ENCODE measurements at places on chromosomes 4 and X.
A peak's percentile ranks its signal among the peaks of the same experiment; 100 is the strongest.

DNA sequence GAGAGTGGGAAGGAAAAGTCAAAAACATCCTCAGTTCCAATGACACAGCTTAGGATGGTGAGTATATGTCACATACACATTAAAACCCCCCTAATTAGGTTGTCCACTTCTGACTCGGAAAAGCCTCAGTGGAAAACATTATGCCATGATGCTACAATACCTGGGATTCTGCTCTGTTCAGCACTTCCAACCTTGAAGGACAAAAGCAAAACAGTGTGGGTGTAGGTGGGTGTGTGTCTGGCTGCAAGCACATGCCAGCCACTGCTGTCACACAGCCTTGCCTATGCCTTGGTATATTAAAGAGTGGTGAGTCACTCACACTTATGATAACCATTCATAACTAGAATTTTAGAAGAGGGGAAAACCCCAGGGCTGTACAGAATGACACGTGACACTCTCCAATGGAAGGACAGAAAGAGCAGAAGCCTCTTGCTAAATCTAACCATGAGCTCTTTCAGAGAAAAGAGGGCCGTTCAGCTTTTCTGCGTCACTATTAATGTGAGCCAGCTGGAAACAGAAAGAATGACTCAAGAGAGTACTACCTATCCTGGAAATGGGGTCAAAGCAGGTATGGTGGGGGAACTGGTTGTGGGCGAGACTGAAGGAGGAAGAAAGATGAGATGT lies 159.6 kb downstream of the TET2 start:
- DNase-seq, result peak; percentile 23

GRCh38 chr4:180538384-180539057 lies 1704.7 kb upstream of the TENM3 start:
- no peak for DNase-seq

GRCh38 chr4:6071959-6072720 lies 53.9 kb upstream of the C4orf50 start:
- DNase-seq, result no peak

- no peak for DNase-seq
These were observed 913 bp upstream of the PRDM8 start for GRCh38 chr4:80196259-80196921.

DNA sequence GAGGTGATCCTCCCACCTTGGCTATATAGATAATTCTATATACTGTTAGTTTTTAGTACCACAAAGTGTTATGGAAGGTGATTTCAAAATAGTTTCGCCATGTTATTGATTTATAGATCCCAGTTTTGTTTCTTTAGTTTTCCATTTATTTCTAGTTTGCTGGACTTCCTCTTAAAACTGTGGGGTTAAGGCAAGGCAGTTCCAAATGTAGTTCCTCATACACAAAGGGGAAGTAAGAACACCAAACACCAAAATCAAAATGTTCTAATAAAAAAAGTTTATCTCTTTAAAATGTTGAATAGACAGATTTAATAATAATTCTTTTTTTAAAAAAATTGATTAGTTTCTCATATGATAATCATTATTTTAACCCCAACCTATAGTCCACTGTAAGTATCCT lies 6.8 kb upstream of the CISD2 start:
- no peak for DNase-seq

DNA sequence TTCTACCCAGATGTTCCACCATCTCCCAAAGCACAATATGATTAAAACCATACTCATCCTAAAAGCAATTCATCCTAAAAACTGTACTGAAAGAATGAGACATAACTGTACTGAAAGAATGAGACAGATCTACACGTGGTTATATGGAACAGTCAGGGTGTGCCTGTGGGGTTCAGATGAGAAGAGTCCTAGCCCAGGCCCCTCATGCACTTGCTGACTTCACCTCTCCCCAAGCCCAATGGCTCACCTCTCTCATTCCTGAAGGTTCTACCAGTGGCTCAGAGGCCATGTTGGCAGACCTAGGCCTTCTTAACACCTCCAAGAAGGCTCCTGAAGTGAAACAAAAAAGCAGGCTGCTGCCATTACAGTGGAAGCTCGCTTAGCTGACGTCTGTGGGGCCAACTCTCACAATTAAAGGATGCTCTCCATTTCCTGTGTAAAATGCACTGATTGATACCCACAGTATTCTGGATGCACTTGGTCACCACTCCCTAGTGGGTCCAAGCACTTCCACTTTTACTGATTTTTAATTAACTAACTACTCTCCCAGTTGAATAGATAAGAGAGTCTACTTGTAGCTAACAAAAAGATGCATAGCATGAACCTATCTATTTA lies 3.8 kb downstream of the PLAC1 start:
- peak; percentile 9 for DNase-seq

DNA sequence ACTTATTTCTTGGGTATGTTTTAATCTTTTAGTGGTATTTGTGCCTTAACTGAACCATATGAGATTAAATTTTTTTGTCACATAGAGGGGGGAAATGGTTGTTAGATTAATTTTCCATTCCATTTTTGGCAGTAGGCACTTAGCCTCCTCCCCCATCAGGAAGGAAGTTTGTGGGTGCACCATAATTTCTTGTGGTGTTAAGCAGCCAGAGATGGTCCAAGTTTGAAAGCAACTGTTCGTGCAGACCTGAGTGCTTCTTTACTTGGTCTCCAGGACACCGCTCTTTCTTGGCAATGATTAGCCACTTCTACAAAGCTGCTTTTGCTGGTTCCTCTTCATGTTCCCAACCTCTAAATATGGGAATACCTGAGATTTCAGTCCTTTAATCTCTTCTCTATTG lies 92.7 kb upstream of the RPL34 start:
- no peak for DNase-seq

DNA sequence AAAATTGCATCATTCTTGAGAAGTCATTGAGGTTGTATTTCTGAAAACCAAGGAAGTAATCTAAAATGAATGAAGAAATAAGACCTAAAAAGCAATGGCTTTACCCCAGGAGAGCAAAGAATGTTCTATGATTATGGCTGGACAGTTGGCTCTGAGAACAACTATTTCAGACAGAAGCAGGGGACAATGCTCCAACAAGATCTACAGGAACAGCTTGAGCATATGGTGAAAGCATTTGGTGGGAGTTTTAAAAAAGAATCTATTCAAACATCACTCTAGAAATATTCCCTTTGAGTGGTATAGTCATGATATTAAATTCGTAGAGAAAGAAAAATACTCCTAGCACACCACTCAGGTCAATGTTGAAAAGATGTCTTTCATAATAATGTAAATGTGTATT lies 26.7 kb downstream of the DYNLT3 start:
- no peak for DNase-seq

DNA sequence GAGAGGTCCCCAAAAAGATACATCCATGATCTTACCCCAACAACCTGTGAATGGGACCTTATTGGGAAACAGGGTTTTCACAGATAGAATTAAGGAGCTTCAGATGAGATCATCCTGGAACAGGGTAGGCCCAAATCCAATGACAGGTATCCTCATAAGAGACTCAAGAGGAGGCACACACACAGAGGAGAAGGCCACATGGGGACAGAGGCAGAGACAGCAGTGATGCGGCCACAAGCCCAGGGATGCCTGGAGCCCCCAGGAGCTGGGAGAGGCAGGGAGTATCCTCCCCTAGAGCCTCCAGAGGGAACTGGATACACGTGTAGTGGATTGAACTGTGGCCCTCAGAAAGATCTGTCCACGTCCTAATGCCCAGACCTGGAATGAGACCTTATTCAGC lies 82.3 kb downstream of the PRKX start:
- no peak for DNase-seq

- no peak for DNase-seq
These were observed 569.4 kb downstream of the PCDH18 start for GRCh38 chr4:136962868-136963267.

DNA sequence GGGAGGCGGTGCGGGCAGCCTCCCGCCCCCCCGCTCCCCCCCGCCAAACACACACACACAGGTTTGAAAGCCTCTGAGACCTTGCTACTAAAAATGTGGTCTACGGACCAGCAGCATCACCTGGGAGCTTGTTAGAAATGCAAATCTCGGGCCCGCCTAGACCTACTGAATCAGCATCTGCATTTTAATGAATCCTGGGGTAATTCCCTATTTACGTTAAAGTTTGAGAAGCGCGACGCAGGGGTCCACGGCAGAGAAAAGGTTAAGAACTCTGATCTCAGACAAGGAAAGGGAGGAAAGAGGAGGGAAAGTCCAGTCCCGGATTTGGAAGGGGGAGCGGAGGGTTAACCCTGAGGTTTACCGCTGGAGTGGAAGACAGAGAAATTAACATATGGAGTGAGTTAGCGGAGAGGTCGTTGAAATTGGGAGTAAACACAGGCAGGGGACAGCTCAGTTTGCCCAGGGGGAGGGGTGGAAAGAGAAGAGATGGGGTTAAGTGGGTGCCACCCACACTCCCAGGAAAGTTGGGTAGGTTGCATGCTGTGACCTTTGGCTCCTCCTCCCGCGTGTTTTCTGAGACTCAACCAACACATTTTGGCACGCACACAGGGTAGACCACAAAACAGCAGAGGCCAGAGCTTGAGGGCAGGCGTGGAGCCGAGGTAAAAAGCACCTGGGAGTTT lies 483.6 kb downstream of the BCOR start:
- DNase-seq, result peak; percentile 32

DNA sequence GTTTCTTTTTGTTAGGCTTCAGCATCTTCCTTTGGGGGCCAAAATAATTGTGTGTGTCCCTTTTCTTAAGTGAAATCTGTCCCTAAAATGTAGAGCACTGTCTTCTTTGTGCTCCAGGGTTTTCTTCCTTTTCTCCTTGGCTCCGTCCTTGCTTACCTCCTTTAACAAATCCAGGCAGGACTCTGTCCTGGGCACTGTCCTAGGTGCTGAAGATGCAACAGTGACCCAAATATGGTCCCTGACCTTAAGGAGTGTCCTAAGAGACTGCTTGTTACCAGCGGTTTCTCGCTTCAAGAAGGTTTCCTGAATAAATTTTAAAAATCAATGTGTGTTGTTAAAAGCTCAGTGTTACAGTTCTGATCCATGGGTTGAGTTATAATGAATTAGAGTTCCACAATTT lies 471.8 kb downstream of the KCNIP4 start:
- no peak for DNase-seq

DNA sequence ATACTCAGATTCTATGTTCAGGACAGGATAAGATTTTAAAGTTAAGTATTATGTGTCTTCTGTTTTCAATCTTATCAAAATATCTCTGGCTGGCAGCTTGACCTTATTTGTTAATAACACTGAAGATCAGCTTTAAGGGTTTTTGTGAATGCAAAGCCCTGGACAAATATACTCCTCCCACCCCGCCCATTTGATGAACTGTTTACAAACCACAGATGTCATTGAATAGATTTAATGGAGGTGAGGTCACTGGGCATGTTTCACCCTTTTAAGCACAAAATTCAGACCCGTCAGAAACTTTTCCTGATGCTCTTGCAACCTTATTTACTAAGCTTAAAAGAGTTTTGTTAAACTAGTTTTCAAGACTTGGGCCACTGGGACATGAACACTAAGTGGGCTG lies 10.1 kb upstream of the CXCL8 start:
- DNase-seq, result no peak

DNA sequence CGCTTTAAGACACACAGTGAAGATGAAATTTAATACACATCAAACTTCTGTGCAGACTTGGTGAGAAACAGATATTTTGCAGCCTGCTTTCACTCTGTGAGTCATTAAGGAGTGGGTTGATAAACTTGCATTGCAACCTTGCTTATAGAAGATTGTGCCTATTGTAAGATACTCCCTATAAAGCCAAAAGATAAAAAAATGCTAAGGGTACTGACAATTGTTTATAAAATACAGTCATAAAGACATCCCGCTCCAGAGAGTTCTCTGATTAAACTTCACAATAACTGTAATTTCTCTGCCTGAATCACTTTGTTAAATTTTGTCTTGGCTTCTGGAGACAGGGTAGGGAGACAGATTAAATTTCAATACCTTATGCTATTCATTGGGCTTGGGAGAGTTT lies 49.1 kb downstream of the GALNT7 start:
- DNase-seq, result no peak

GRCh38 chr4:119510395-119511149 lies 118.0 kb downstream of the PDE5A start:
- DNase-seq, result no peak

GRCh38 chr4:20026456-20026855 lies 225.2 kb upstream of the SLIT2 start:
- DNase-seq, result no peak

DNA sequence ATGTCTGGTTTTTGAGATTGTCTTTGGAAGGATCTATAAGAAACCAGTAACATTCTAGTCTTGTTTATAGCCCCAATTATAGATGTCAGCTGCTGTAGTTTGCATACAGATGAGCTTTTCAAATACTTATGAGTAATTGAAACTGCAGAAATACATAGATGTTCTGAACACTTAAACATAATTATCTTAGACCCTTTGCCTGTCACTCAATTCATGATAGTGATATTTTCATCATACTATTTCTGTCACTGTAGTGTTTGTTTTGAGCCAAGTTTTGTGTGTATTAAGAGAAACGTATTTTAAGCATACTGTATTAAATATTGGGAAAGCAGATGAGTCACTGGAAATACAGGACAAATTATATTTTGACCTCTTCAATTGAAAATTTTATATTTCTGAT lies 69.8 kb upstream of the SMARCA5 start:
- no peak for DNase-seq

DNA sequence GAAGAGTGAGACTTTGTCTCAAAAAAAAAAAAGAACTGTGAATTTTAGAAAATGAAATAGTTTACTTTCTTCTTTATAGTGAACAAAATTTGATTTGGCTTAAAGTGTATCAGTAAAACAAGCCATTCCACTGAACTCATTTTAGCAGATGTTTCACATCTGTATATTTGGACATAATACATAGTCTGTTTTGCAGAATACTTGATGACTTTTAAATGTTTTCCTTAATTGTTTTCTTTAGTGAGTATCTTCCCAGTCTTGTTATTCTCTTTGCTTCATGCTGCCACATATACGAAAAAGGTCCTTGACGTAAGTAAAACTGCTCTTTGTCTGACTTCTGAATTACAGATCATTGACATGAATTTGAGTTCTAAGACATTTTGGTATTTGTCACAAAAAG lies 8.3 kb downstream of the TMEM33 start:
- no peak for DNase-seq
